ENCODE measurements at places on chromosomes 5 and 9.

GRCh38 chr5:53041071-53041692, 52.0 kb downstream of the ITGA2 start:
- no peak for DNase-seq

DNA sequence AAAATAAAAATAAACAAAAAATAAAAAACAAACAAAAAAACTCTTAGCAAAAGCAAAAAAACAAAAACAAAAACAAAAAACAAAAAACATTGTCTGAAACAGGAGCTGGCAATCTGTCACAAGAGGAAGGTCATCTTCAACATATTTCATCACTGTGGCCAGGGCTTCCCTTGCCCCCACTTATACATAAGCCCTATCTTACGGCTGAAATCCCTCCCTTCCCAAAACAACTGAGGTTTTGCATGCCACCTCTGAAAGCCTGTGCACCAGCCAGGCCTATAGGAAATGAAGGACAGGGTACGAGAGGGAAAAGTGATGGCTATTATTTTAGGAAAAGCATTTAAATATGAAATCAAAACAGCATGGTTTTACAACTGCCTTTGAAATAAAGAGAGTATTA, 10.8 kb downstream of the MTMR12 start:
- DNase-seq: no peak

DNA sequence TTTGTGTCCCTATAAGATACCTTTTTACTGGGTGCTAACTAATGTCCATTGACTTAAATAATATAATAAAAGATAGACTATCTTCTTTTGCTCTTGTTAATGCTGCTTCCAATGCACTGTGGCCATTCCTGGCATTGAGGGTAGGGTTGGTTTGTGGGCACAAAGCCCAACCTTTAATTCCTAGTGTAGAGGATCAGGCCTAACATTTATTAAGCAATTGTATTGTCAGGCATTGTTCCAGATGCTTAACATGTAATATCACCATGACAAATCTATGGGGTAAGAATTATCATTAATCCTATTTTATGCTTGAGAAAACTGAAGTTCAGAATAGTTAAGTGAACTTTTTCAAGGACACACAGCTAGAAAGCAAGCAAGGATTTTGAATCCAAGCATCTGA, 60.4 kb upstream of the GPBP1 start:
- no peak for DNase-seq

GRCh38 chr5:136034492-136034891, 5.7 kb downstream of the TGFBI start:
- no peak for DNase-seq

GRCh38 chr9:129834489-129835127, 467 bp downstream of the C9orf78 start:
- DNase-seq: no peak

- no peak for DNase-seq
Measured at GRCh38 chr9:100505564-100506159, 32.7 kb downstream of the TMEFF1 start.

DNA sequence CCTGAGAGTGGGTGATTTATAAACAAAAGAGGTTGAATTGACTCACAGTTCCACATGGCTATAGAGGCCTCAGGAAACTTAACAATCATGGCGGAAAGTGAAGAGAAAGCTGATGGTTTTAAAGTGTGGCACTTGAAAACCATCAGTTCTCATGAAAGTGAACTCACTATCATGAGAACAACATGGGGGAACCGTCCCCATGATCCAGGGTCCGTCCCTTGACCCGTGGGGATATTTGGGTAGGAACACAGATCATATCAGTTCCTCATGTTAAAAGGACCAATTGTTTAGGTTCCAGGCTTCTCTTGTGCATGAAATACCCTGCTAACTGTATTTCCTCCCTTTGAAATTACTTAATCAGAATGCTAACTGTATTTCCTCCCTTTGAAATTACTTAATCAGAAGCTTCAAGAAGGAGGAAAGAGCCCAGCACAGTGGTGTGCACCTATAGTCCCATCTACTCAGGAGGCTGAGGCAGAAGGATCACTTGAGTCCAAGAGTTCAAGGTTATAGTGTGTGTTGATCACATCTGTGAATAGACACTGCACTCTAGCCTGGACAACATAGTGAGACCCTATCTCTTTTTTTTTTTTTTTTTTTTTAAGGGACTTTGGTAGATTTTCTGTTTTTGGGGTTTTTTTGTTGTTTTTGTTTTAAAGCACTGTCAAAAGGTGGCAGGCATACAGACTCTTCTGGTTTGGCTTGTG, 24.8 kb downstream of the TTC1 start:
- DNase-seq: no peak

- no peak for DNase-seq
Measured at GRCh38 chr5:149212198-149212951, 59.3 kb upstream of the AFAP1L1 start.

Measured in DMS79 (cell line).